Activated T-cell treated with anti-CD3 and anti-CD28 coated beads for 24 hours (primary cell): ENCODE measurements at places on chromosomes 16 and 17.

- no peak for DNase-seq
Measured at GRCh38 chr16:78057803-78058564, 35.6 kb downstream of the CLEC3A start.

DNA sequence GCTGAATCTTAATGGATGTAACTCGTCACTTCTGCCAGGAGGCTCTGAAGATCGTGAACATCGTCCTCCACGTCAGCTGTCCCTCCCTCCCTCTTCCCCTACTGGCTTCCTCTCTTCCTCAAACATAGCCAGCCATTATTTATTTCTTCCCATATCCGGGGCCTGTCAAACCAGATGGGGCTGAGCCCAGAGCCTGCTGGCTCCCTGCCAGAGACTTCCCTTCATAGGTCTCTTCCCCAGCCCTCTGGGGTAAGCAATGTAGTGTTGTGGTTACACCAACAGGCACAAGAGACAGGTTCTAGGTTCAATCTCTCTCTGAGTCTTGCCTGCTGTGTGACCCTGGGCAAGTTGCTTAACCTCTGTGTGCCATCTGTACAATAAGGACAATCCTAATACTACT, 40.1 kb upstream of the ZFP90 start:
- DNase-seq, result no peak

DNA sequence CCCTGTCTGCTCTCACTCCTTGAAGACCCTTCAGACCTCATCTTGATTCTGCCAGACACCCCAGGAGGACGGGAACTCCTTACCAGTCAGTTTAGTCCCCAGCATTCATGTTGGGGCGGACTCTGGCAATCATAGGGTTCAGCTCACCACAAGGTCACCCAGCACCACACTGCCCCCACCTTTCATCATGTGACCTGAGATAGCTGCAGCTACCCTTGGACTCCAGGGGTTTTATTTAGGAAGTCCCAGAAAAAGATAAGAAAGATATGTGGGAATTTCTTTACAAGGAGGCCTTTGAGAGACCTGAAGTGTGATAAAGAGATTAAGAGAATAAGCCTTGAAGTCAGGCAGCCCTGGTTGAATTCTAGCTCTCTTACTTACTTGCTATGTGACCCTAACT, 59.8 kb upstream of the NLK start:
- no peak for DNase-seq

- DNase-seq, result no peak
Measured at GRCh38 chr16:86988920-86989696, 328.1 kb downstream of the C16orf95 start.

DNA sequence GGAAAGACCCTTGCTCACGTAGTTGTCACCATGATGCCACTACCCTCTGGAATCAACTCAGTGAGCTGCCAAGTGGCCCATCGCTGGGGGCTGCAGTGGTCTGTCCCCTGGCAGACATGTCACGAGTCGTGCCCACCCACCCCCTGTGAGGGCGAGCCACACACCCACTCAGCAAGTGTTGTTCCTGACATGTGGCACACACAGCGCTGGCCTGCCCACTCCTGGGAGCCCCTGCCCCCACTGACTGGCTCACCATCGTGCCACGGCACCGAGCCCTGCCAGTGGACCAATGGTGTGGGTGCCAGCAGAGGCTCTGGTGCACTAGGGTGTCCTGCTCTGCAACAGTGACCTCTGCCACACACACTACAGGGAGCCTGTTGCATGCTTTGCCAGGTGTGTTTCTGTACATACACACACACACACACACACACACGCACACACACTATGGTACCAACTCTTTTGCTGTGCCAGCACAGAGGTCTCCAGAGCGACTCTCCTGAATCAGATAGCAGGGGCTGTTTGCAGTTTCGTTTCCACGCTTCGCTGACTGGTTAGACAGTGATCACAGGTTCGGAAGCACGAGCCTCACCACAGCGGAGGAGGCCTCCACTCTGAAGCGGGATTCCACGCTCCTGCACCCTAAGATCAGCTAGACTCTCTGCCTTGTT, 7.7 kb downstream of the RTN4RL1 start:
- DNase-seq, result no peak

DNA sequence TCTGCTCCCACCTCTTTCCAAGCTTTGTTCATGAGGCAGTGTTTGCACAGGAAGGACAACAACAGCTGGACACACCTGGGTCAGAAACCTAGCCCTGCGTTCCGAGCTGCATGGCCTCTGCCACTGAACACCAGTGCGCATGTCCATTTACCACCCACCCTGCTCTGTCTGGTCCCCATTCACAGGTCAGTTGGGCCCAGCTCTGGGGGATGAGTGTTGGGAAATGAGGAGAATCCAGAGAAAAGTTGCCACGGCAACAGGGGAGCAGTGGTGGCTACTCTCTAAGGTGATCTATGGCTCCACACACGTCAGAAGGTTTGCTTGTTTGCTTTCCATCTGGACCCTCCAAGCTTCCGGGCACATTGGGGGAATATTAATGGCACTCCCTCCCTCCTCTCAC, 70.4 kb upstream of the ASIC2 start:
- no peak for DNase-seq
